ENCODE measurements at places on chromosomes 3 and 15.

- peak; percentile 85 for DNase-seq
These were observed 3.3 kb downstream of the ARL6IP5 start for GRCh38 chr3:69088063-69088462.

DNA sequence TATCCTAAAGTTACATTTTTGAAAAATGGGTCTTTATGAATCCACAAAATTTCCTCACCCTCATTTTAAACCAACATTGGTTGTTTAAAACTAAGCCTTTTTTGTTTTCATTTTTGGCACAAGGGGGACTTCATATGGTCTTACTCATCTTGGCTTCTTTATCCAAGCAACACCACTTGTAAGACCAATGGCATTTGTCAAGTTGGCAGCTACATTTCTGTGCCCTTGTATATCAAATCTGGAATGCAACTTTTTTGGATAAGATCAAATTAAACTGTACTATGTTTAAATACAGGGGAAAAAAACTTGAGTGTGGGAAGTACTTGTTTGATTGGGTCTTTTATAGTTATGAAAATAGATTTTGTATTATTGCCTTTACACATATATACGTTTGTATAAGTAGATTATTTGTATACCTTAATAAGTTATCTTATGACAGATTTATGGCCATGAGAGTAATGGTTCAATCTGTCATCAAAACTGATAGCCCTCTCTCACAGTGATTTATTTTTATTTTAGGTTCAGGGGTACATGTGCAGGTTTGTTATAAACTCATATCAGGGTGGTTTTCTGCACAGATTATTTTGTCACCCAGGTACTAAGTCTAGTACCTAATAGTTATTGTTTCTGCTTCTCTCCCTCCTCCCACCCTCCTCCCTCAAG lies 43.4 kb downstream of the GPR160 start:
- DNase-seq: no peak

- DNase-seq: no peak
These were observed 1655.6 kb downstream of the SI start for GRCh38 chr3:163422671-163423070.

DNA sequence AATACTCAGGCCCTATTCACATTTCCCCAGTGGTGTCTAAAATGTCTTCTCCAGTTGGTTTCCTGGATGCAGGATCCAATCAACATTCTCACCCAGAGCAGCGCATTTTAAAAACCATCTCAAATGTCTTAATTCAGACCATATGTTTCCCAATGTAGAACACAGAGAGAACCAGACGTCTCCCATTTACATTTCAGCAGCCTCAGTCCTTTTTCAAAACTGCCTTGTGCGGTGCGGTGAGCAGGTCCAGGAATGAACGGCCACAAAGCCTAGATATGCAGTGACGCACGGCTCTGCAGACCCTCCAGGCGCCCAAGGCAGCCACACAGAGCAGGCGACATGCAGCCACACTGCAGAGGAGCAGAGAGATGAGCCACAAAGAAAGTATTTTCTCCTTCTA lies 66.1 kb upstream of the MEX3B start:
- no peak for DNase-seq

DNA sequence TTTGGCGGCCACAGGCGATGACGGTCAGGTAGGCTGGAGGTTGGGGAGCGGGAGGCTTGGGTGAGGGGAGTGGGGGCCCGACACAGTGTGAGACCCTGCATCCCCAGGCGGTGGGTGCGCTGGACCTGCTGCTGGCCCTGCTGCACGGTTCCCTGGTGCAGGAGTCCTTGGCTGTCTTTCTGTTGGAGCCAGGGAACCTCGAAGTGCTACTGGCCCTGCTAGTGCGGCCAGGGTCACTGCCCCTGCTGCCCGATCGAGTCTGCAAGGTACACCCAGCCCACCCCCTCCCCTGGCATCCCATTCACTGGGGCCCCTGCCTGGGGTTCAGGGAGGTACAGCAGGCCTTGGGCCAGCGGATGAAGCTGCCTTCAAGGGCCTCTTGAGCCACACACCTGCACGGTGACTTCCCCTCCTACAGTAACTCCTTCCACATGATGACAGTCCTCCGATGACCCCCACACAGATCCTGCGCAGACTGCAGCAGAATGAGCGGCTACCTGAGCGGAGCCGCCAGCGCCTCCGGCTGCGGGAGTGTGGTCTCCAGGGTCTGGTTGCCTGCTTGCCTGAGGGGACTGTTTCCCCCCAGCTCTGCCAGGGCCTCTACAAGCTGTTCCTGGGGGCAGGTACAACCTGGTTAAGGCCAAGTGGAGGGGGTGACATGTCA lies 19.5 kb downstream of the NBEAL2 start:
- no peak for DNase-seq

GRCh38 chr3:71330505-71330904 lies 253.0 kb downstream of the FOXP1 start:
- DNase-seq: no peak

DNA sequence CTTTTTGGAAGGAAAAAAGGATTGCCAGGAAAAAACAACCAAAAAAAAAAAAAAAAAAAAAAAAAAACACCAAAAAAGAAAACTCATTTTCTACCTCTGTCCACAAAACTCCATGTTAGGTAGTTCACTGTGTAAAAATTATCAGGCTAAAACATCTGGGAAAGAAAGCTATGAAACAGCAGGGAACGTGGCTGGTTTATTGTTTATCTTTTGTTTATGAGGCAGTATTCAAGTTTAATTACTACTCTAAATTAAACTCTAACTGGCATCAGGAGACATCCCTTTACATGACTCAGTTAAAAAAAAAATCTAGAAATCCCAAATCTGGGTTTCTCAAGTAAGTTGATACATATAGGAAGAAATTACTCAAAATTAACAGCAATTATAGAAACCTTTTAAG lies 21.8 kb downstream of the MEIS2 start:
- no peak for DNase-seq

DNA sequence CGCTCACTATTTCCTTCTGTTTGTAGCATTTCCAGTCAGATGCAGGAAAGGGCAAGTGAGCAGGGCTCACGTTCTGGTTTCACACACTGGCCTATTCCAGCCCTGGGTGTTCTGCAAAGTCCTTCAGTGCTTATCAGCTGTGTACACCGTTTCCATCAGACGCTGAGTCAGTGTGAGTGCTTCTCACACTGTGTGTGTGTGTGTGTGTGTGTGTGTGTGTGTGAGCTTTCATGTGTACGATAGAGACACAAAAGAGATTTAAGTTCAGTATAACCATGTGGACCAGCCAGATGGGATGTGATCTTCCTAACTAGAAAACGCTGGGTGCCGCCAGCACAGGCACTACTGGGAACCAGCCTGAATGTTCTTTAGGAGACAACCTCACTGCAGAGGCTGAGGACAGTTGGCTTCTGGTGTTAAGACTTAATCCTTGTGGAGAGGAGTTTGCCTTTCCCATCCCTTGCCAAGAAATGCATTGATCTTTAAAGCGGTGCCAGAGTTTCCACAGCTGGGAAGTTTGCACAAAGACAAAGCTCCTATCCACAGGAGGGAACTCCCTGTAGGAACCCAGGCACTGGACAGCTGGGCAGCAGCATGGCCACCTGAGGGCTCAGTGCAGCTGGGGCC lies 3.9 kb upstream of the CHSY1 start:
- DNase-seq: no peak

GRCh38 chr15:47983533-47983932 lies 137.3 kb upstream of the SLC24A5 start:
- DNase-seq: no peak

GRCh38 chr3:187165144-187165543 lies 25.8 kb upstream of the RPL39L start:
- peak; percentile 72 for DNase-seq

DNA sequence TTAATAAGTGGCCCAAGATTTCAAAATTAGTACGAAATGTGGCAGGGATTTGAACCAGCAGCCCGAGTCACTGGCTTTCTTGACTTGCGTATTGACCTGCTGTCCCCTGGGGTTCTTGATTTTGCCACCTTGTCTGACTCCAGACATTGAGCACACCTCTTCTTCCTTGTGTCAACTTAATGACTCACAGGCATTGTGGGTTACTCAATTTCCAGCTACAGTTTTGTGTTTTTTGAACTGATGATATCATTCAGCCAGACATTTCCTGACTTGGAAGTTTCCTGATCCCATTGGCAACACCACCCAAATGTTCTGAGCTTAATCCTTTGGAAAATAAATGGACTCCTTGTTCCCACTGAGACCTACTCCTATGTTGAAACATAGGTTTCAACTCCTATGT lies 64.2 kb downstream of the MOBP start:
- DNase-seq: peak; percentile 96

- DNase-seq: peak; percentile 6
These were observed 54.2 kb upstream of the CMTM8 start for GRCh38 chr3:32184187-32184730.

- no peak for DNase-seq
These were observed 240.7 kb downstream of the SHOX2 start for GRCh38 chr3:157865352-157866000.

GRCh38 chr3:147380387-147380951 lies 25.9 kb downstream of the ZIC4 start:
- no peak for DNase-seq

- DNase-seq: peak; percentile 90
These were observed at the start of the genes SCN11A and WDR48 for GRCh38 chr3:39051649-39052561. Gene SCN11A (minus strand): TSS chr3:39051944. CDS start chr3:38950362, 101,582 bp downstream. Gene WDR48 (plus strand): TSS chr3:39052016. CDS start chr3:39052026, 10 bp downstream.

DNA sequence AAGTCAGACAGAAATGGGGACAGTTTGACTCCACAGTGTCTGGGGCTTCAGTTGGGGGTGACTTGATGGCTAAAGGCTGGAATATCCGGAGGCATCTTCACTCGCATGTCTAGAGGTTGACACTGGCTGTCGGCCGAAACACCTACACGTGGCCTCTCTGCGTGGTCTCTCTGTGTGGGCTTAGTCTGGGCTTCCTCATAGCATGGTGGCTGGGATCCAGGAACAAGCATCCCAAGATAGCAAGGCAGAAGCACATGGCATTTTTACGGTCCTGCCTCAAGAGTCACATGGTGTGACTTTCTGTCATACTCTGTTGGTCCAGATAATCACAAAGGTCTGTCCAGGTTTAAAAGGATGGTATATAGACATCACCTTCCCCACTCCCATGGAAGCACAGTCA lies 34.5 kb downstream of the MAGI1 start:
- DNase-seq: no peak

DNA sequence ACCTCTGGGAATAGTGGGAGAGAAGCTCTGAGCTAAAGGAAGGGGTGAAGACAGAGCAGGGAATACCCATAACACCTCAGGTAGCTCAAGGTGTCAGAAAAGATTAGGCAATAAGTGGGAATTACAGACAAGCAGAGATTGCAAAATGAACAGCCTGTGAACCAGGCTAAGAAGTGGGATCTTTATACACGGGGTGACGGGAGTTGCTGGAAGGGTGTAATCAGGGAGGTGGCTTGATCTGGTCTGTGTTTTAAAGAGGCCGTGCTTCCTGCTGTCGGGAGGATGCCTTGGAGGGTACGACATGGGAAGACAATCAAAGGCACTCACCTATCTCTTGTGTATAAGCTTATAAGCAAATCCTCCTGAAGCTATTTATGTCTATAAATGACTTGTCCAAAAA lies 216.3 kb downstream of the CLSTN2 start:
- no peak for DNase-seq

- no peak for DNase-seq
These were observed 676.0 kb downstream of the EPHA3 start for GRCh38 chr3:89783341-89783927.

- no peak for DNase-seq
These were observed 619 bp upstream of the CMTM8 start for GRCh38 chr3:32237670-32238452.

- DNase-seq: no peak
These were observed 3.4 kb upstream of the HHLA2 start for GRCh38 chr3:108292905-108293328.

GRCh38 chr3:116139641-116140040 lies 305.6 kb downstream of the LSAMP start:
- DNase-seq: no peak

DNA sequence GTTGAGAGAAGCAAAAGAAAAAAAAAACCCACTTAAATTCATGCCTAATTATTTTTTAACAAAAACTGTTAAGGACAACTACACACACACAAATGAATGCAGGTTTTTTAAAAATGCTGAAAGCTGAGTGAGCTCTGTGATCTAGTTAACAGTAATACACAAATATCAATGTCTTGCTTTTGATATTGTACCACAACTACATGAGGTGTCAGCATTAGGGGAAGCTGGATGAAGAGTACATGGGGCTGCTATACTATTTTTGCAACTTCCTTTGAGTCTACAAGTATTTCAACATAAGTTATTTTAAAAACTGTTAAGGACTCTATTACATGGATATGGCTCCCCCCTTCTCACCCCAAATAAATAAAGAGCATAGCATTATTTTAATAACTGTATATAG lies 44.7 kb downstream of the SUCLG2 start:
- DNase-seq: no peak

DNA sequence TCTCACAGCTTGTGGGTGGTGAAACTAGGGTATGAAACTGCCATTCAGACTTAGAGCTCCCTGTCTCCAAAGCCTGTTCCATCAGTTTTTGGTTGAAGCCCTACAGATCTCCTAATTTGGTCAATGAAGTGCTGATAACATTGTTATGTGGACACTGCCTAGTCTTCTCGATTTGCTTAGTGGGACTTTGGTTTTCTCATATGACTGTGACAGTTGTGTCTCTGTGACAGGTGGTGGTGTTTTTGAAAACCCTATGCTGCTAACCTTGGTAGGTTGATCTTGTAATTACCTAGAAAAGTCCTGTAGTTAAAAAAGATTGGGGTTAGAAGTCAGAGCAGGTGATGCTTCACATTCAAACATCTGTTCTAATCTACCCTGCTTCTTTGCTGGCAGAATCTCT lies 9.2 kb downstream of the PPM1L start:
- no peak for DNase-seq

DNA sequence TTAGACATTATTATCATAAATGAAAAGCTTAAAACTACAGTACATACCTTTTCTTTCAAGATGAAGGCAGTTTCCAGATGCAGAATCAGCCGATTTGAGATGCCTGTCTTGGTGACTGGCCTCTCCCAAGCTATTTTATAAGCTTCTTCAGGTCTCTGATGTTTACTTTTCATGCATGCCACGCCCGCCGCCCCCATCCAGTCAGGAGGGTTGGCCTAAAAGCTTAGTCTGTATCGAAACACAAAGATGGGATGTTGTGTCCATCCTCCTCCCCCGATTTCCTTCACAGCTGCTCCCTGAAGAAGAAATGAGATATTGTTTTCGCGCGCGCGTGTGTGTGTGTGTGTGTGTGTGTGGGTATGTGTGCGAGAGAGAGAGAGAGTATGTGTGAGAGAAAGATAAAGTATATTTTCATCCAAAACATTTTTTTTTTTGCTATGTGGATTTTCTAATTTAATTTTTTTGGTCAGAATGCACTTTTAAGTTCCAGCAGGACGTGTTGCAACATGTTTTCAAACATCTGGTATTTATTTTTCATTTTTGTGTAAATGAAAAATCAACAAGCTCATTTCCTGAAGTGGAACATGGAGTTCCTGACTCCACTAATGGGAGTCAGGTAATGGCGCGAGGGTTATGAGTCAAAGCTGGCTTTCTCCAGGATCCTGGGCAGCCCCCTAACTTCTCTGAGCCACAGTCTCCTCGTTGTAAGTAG lies at the start of gene APOD:
Gene APOD (minus strand): TSS at position 110 of the 712 bp plus-strand sequence. CDS start 4,479 bp downstream, outside the sequence.
- DNase-seq: no peak

DNA sequence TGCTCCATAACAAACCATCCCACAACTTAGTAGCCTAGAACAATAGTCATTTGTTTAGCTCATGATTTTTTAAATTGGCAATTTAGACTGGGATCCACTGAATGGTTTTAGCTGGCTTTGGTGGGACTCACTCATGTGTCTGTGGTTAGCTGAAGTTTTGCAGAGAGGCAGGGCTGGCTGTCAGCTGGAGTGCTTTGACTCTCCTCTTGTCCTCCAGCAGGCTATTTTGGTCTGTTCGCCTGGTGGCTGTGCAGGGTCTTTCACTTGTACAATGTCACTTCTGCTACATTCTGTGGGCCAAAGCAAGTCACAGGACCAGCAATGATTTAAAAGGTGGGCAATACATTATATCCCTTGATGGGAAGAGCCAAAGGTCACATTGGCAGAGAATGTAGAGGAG lies 1146.5 kb downstream of the ROBO2 start:
- DNase-seq: no peak

Data from renal cortical epithelial cell (primary cell).